ENCODE measurements at places on chromosomes 2 and 18.

DNA sequence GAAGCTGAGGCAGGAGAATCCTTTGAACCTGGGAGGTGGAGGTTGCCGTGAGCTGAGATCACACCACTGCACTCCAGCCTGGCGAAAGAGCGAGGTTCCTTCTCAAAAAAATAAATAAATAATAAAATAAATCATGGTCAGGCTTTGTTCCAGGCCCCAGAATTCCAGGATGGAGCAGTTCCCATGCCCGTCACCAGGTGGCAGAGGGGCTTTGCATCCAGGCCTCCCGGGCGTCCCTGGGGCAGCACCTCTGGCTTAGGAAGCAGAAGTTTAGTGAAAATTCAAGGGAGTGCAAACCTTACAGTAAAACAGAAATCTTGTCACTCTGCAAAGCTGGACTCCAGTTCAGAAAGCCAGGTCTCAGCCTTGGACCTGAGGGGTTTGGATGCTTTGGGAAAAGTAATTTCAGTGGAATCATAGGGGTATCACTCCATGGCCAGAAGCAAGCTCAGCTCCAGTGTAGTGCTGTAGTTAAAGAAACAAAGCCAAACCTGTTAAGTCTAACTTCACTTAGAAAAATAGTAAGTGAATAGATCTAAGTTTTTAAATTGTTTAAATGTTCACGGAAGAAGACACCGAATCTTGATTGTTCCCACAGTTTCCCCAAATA lies 512.7 kb downstream of the CMPK2 start:
- peak; percentile 86 for DNase-seq

DNA sequence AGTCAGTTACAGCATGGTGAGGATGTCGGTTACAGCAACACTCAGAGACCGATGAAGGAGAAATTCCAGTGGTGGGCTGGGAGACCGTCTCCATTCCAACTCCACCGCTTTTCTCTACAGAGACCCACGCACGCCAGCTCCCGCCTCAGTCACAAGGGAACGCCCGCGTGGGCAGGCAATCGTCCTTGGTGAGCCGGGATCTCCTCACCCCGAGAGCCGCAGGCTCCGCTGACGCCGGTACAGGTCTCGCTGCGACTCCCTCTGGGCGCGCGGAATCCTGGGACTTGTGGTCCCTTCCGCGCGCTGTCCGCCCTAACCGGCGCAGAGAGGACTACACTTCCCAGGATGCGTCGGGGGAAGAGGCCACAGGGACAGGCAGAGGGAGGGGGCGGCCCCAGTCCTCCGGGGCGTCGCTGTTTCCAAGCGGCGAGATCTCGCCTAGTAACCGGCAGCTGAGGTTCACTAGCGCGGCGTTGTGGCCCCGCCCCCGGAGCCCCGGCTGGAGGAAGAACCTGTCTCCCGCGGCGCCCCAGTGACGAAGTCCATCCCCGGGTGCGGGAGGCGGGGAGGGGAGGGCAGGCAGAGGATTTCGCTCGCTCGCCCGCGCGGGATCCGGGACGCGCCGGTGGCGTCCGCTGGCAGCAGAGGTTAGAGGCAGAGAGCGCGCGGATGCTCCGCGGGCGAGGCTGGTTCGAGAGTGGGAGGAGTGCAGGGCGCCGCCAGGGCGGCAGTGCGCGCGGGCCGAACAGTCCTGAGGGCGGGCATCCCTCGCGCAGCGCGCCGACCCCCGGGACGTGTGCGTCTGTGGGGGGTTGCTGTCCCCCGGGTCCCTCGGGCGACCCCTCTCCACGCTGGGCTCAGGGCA lies at the start of gene EML6:
Gene EML6 (plus strand): TSS at position 532 of the 865 bp plus-strand sequence. CDS start 1,400 bp downstream, outside the sequence.
- peak; percentile 100 for DNase-seq

DNA sequence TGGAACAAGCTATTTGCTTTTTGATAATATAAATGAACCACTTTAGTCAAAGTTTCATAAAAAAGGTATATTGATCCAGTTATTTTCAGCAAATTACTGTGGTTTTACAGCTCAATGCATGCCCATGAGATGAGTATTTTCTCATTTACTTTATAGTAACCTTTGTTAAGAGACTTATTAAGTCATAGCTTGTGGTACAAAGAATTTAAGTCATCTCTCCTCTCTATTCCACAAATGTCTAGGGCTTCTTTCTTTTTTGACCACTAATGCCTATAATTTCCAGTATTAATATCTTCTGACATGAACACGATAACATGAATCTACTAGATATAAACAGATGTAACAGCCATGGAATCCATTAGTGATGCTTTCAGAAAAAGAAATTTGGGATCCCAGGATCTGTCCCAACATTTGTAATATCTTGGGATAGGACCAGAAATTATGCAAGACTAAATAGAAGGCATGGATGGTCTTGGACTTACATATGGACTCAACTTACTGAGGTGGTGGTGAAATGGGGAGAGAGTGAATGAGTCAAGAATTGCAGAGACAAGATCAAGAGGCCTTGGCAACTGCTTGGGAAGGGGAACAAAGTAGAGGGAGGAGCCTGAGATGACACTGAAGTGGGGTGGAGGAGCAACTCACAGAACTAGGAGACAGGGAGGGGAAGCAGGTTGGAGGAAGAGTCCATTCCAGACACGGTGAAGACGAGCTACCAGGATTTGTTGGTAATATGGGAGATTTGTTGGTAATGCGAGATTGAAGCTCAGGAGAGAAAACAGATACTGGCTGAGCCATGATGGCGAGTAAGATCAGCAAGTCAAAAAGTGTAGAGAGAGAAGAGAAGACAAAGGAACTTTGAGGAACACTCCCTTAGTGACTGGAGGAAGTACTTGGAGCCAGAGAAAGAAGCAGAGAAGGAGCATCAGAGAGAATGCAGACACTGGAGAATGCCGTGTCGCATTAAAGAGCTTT lies 42.4 kb upstream of the KDM3A start:
- no peak for DNase-seq

DNA sequence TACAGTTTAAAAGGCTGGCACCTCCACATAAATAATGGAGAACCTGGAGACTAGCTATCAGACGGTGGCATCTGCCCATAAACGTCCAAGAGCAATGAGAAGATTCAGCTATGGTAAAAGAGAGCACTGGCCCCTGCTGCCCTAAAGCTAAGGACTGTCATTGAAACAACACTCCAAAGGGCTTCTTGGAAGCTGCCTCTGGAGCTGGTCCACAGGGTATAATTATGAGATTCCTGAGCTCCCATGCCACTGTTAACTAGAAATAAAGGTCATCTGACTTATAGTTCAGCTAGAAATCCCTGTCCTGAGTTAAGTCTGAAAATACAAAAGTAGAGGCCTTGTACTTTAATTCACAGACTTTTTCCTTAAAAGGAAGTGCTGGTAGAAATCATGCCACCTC lies 39.9 kb upstream of the RBMS1 start:
- DNase-seq = peak; percentile 30
